ENCODE measurements at places on chromosomes 6 and 20. TPM values are rescaled to one million over a fixed set of nuclear protein-coding genes. Genes with fewer than 3 reads are reported as not detected.

DNA sequence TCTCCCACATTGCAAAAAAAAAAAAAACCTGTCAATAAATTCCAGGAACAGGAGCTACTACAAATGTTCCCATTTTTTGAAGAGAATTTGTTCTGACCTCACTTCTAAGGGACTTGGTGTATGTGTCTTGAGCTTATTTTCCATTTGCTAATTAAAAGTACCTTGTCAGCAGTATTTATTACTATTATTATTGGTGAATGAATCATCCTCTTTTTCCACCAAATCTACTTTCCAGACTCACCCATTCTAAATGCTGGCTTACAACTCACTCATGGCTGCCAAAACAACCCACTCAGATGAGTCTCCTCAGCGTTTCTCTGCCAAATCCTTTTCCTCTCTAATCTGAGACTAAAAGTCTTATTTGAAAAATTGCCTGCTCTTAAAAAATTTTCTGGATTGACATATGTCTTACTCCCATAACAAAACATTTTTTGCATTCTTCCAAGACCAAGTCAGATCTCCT is 33.2 kb upstream of the TASP1 start:
- no peaks in the 10 kb centered on the region for H3K27me3 ChIP-seq
- peak; percentile 58 for DNase-seq
- no peak overlapping the region for H3K4me3 ChIP-seq

Gene DACT2
- total RNA-seq, result 2.6 TPM

Gene FAXC
- 4.0 TPM for total RNA-seq

GRCh38 chr6:166675736-166676135 is 48.7 kb upstream of the RPS6KA2 start:
- DNase-seq, result no peak
- no peaks in the 10 kb centered on the region for H3K4me1 ChIP-seq
- H3K4me3 ChIP-seq, result no peak overlapping the region
- no peak overlapping the region for H3K27ac ChIP-seq

DNA sequence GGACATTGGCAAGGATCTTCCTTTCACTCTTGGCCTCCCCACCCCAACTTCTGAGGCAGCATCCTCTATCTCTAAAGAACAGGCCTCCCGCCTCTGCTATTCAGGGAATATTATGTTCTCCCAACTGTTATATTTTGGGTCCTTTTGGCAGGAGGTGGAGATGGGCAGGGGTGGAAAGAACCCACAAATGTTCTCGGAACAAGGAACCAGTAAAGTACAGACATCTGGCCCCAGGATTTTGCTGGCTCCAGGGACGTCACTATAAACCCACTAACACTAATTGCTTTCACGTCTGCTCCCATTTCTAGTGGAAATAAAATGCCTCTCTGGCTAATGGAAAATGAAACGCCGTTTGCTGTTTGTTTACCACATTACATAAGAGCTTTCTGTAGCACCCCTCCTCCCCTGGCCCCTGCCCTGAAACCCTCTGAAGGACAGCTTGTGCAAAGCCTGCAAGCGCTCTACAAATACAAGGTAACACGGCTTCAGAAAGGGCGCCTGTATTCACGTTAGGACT is 77.7 kb upstream of the TBC1D7 start:
- H3K4me3 ChIP-seq, result no peak overlapping the region
- H3K4me1 ChIP-seq, result peaks cover 5% of the 10 kb centered on the region
- H3K27ac ChIP-seq, result peak overlapping the region; percentile 11

- H3K27me3 ChIP-seq, result peaks cover 67% of the 10 kb centered on the region
- no peaks in the 10 kb centered on the region for H3K4me1 ChIP-seq
- DNase-seq, result peak; percentile 45
- no peak within 1 kb of the TSS for H3K27ac ChIP-seq
- H3K4me3 ChIP-seq, result no peak within 1 kb of the TSS
Observed at GRCh38 chr6:159169193-159169555, at the start of gene FNDC1. Gene FNDC1 (plus strand): TSS chr6:159169400. CDS start chr6:159169597, 197 bp downstream.

DNA sequence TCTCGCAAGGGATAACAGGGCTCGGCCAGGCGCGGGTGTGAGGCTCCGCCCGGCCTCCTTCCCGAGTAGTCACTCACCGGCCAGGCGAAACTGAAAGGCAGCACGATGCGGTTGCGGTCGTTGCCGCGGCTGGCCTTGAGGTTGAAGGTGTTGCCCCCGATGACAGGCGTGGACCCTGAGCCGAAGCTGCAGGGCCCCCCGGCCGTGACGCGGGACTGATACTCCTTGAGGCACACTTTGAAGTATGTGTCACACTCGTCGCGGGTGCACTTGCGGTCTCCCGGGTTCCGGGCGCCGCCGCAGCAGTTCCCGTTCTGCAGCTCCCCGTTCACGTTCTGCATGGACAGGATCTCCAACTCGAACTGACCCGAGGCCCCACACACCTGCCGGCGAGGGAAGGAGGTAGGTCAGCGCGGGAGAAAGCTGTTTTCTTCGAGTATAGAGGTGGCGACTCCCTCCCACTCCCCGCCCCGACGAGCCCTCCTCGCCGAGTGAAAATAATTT is 1.1 kb downstream of the JAG1 start:
- no peaks in the 10 kb centered on the region for H3K27me3 ChIP-seq
- H3K4me1 ChIP-seq, result peaks cover 6% of the 10 kb centered on the region
- DNase-seq, result peak; percentile 64
- H3K36me3 ChIP-seq, result no peaks in the 10 kb centered on the region
- peak overlapping the region; percentile 94 for H3K4me3 ChIP-seq

DNA sequence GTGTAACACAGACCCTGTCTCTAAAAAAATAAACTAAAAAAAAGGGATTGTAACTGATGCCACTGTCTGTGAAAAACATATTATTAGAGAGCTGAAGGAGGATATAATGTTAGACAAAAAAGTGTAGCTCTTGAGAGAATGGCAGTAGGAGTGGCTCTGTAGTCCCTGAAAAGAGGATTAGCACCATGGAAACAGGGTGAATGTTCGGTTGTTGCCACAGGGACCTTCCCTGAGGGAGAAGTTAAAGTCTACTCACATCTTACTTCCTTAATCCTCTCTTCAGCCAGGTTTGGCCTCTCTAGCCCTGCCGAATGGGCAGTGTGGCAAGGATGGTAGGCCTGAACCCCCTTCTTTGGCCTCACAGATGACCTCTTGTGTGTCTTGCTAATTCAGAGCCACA is 12.1 kb downstream of the SCAND1 start:
- H3K36me3 ChIP-seq, result peaks cover 24% of the 10 kb centered on the region
- no peak for DNase-seq
- H3K27ac ChIP-seq, result no peak overlapping the region
- H3K27me3 ChIP-seq, result no peaks in the 10 kb centered on the region
- no peak overlapping the region for H3K4me3 ChIP-seq
- no peaks in the 10 kb centered on the region for H3K4me1 ChIP-seq

Gene PFDN4
- 15.9 TPM for total RNA-seq

DNA sequence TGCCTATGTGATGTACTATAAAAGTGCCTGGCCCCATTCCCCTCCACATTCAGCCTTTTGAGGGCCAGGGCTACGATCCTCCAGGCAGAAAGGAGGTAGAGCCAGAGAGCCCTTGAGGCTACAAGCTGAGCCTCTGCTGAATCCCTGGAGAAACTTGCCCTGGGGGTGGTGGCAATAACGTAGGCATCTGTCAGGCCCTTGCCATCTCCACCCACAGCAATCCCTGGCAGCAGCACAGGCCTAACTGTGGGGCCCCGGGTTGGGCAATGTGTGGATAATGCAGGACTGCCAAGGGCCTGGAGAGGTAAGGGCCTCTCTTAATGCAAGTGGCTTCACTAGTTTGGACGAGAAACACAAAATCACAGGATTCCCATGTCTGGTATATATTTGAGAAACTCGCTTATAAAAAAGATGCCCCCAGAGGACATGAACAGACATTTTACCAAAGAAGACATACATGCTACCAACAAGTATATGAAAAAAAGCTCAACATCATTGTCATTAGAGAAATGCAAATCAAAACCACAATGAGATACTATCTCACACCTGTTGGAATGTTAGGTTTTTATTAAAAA is 99.0 kb downstream of the QRSL1 start:
- H3K4me1 ChIP-seq, result no peaks in the 10 kb centered on the region
- H3K36me3 ChIP-seq, result no peaks in the 10 kb centered on the region
- H3K27me3 ChIP-seq, result no peaks in the 10 kb centered on the region
- no peak overlapping the region for H3K27ac ChIP-seq
- H3K4me3 ChIP-seq, result no peak overlapping the region
- DNase-seq, result no peak

GRCh38 chr6:30686908-30687658 is 638 bp upstream of the PPP1R18 start:
- H3K4me1 ChIP-seq, result peaks cover 25% of the 10 kb centered on the region
- H3K36me3 ChIP-seq, result no peaks in the 10 kb centered on the region
- no peaks in the 10 kb centered on the region for H3K27me3 ChIP-seq
- H3K4me3 ChIP-seq, result peak overlapping the region; percentile 66
- H3K27ac ChIP-seq, result peak overlapping the region; percentile 98

Gene PTPN1
- 51.4 TPM for total RNA-seq

Gene NNAT
- 14.6 TPM for total RNA-seq

DNA sequence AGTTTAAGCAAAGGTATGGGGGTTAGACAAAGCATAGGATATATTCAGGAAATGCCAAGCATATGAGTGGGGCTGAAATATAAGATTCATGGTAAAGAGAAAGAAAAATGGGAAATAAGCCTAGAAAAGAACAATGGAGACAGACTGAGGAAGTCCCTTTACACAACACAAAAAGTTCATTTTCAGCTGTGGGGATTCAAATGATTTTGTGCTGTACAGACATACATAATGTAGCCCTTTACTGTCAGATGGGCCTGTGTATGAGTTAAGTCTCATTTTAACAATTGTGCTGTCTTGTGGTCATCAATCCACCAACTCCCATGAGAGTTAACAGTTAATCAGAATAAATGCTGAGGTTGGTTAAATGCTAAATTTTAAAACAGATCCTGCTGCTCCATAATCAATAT is 37.2 kb downstream of the REV3L start:
- DNase-seq, result no peak
- H3K27ac ChIP-seq, result no peak overlapping the region

GRCh38 chr6:112372226-112372806 is 25.2 kb downstream of the RFPL4B start:
- DNase-seq, result peak; percentile 62
- no peaks in the 10 kb centered on the region for H3K27me3 ChIP-seq
- H3K27ac ChIP-seq, result no peak overlapping the region
- no peak overlapping the region for H3K4me3 ChIP-seq
- no peaks in the 10 kb centered on the region for H3K36me3 ChIP-seq

GRCh38 chr6:75813476-75814250 is 64.6 kb downstream of the MYO6 start:
- H3K4me3 ChIP-seq, result no peak overlapping the region
- no peak for DNase-seq
- no peaks in the 10 kb centered on the region for H3K36me3 ChIP-seq
- H3K27me3 ChIP-seq, result no peaks in the 10 kb centered on the region
- H3K4me1 ChIP-seq, result no peaks in the 10 kb centered on the region
- H3K27ac ChIP-seq, result no peak overlapping the region

DNA sequence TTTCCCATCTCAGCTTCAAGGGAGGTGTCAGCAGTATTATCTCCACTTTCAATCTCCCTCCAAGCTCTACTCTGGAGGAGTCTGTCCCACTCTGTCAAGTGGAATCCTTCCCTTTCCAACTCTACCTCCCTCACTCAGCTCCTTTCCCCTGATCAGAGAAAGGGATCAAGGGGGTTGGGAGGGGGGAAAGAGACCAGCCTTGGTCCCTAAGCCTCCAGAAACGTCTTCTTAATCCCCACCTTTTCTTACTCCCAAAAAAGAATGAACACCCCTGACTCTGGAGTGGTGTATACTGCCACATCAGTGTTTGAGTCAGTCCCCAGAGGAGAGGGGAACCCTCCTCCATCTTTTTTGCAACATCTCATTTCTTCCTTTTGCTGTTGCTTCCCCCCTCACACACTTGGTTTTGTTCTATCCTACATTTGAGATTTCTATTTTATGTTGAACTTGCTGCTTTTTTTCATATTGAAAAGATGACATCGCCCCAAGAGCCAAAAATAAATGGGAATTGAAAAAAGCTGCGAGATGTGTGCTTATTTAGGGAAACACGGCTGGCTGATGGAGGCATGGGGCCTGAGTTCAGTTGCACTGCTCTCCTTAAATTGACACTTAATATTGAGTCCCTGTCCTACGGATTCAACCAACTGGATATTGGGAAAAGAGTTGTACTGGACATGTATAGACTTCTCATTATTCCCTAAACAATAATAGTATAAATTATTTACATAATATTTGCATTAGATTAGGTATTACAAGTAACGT is 4.9 kb downstream of the TUBB start:
- no peak overlapping the region for H3K27ac ChIP-seq
- peak; percentile 26 for DNase-seq
- no peaks in the 10 kb centered on the region for H3K4me1 ChIP-seq
- H3K36me3 ChIP-seq, result peaks cover 60% of the 10 kb centered on the region
- H3K27me3 ChIP-seq, result no peaks in the 10 kb centered on the region
- H3K4me3 ChIP-seq, result no peak overlapping the region

GRCh38 chr6:14831937-14832336 is 413.9 kb upstream of the JARID2 start:
- no peaks in the 10 kb centered on the region for H3K27me3 ChIP-seq
- no peak for DNase-seq
- H3K27ac ChIP-seq, result no peak overlapping the region
- H3K4me3 ChIP-seq, result no peak overlapping the region

DNA sequence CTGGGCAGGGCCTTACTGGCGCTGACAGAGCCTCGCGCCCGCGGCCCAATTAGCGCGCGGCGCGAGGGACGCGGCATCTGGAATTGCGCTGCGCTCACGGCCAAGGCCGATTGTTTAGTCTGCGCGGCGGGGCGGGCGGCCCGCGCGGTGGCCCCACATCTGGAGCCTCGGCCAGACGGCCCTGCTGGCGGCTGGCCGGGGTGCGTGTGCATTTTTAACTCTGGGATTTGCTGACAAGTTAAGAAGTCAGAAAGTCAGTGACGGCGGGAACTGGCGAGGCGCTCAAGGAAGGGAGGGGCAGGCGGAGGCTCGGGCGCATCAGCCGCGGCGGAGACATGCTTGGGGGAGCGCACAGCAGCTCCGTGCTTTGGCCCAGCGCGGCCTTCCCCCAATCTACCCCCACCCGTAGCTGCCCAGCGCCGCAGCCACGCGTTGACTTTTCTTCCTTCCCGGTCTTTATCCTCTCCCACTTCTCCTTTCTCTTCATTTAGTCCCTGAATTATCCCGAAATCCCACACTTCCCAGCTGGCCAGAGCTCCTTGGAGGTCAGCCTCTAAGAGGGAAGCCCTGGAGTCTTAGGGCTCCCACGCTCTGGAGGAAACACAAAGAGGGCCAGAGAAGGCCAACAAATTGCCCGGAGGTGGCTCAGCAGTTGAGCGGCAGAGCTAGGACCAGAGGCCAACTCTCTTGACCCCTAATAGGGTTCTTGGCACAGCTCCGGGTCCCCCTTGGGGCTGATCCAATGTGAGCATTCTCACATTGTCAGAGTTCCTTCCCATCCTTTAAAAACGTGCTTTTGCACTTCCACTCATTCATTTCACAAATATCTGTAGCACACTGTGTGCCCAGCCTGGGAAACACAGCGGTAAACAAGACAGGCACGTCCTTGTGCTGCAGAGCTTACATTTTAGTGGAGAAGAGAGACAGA is 40.8 kb upstream of the FOXP4 start:
- no peak overlapping the region for H3K27ac ChIP-seq
- no peaks in the 10 kb centered on the region for H3K36me3 ChIP-seq
- H3K4me1 ChIP-seq, result peaks cover 24% of the 10 kb centered on the region

GRCh38 chr6:6741264-6741663 is 152.7 kb downstream of the LY86 start:
- no peaks in the 10 kb centered on the region for H3K27me3 ChIP-seq
- H3K27ac ChIP-seq, result peak overlapping the region; percentile 59
- DNase-seq, result no peak
- H3K4me1 ChIP-seq, result no peaks in the 10 kb centered on the region
- H3K4me3 ChIP-seq, result no peak overlapping the region
